ENCODE measurements at places on chromosomes 2 and 18. TPM values are rescaled to one million over a fixed set of nuclear protein-coding genes. Genes with fewer than 3 reads are reported as not detected.

Gene HOXD12
- polyA plus RNA-seq, result 0.86 TPM

Gene ICOS
- 0.22 TPM for polyA plus RNA-seq

Gene MC2R
- 0.09 TPM for polyA plus RNA-seq

Gene TXNDC2
- 0.12 TPM for polyA plus RNA-seq

Gene LRATD1
- 38.4 TPM for polyA plus RNA-seq

Gene UBE2E3
- polyA plus RNA-seq, result 274 TPM

Gene CGREF1
- 5.1 TPM for polyA plus RNA-seq

Gene YES1
- 71.0 TPM for polyA plus RNA-seq

Gene PPP1R1C
- 1.5 TPM for polyA plus RNA-seq

Gene IL1R1
- 31.2 TPM for polyA plus RNA-seq

Gene HNRNPA3
- 720 TPM for polyA plus RNA-seq

Gene ATOH8
- polyA plus RNA-seq, result 14.6 TPM

Gene CKAP2L
- 15.1 TPM for polyA plus RNA-seq

Gene KCNG2
- polyA plus RNA-seq, result 0.19 TPM

DNA sequence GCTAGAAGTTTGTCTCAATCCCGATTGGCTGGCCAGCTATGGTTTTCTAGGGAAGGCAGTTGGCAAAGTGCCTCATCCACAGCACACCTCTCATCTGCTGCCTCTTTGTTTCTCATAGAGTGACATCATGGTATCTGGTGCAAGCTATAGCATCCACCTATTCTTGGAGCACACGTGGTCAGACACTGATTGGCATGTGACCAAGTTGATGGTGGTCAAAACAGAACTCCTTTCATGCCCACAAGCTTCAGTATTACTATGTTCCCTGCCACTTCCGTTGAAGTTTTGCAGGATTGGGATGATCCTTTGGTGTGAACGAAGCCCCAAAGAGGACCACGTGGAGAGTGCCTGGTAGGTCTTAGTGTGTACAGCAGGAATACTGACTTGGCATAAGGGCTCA is 28.8 kb downstream of the TTC32 start:
- no peak for DNase-seq

- DNase-seq, result no peak
These were observed 124.8 kb downstream of the ZNF516 start for GRCh38 chr18:76370201-76370600.

GRCh38 chr18:29176681-29177080 is 999.8 kb upstream of the CDH2 start:
- no peak for DNase-seq

DNA sequence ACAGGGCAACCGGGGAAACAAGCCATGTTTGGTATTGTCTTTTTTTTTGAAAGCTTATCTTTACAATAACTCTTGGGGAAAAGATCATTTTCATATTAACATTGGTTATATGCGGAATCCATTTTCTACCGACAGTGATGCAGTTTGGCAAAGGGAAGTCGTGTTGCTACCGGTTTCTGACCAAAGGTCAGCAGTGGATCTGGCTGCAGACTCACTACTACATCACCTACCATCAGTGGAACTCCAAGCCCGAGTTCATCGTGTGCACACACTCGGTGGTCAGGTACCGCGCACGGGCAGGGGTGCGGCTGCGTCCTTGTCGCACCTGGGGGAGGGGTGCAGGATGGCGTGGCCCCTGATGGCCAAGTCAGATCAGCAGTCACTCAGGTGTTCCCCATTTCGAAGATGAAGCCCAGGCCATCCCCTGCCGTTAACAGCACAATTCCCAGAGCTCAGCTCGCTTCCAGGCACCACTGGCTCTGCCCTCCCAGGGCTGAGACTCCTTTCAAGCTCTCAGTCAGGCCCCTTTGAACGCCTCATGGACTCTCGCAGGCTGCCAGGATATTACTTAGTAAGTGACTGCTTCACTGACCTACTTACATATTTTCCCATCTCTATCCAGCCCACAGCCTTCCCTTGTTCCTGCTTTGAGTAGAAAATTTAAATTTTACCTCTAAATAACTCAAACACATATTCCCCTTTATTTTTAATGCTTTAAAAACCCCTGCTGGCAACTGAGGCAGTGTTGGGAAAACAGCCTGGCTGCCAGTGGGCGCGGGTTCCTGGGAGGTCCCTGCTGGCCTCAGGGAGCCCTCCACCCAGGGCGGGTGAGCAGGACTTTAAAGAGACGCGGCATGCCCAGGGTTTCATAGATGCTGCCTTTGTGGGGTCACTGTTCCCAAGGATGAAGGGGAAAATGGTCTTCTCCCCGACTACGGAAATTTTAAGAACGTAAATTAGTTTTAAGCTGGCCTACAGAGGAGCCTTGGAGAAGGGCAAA is 33.6 kb upstream of the RPL31 start:
- DNase-seq, result no peak

DNA sequence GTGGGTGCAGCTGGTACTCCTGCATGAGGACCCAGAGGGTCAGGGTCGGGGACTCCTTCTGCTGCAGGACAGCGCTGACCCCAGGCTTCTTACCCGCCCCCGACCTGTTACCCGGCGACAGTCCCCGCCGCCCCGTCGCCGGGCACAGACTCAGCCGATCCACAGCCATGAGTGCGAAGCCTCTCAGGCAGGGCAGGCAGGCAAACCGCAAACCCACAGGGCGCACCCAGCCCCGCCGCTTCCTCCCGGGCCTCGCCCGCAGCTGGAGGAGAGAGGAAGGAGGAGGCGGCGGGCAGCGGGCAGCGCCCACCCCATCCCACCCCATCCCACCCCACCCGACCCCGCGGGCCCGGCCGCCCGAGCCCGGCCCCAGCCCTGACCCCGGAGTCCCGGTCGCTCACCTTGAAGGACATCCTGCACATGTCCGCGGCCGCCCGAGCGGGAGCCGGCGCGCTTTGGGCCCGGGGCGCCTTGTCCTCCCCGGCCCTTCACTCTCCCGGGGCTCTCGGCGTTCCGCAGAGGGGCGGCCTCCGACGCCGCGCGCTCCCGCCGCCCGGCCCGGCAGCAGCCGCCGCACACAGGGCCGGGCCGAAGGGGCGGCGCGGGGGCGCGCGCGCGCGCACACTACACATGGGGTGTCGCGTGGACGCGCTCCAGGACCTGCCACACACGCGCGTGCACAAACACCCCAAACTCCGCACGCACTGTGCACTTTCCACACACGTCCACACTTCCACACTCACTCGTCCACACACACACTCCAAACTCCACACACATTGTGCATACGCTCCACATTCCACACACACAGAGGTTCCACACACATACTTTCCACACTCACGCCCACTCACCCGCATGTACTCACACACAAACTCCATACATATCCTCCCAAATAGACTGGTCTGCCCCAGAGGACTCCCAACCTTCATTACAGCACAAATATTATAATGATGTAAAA is at the start of gene ANKRD29:
Gene ANKRD29, minus strand, starts transcription at position 603 of the 955 bp plus-strand sequence. Its CDS starts 181 bp downstream, at position 422.
- peak; percentile 10 for DNase-seq

- no peak for DNase-seq
These were observed 32.3 kb downstream of the COPS8 start for GRCh38 chr2:237118025-237118424.

GRCh38 chr2:62775367-62775668 is 69.8 kb downstream of the EHBP1 start:
- DNase-seq, result no peak

DNA sequence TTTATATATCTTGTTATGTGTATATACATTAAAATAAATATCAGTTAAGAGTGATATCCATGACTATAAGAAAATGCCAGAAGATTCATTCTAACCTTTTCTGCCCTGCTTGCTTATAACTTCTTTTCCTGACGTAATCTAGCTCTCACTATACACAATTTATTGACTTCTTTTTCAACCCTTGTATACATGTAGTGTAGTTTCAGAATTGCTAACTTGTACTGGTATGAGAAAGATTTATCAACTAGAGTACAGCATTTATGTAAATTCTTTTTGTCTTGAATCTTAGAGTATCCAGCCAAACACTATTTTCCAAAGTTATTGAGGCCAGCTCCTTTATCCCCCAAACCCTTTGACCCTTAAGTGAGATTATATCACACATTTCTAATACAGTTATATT is 798.0 kb upstream of the RAB6C start:
- DNase-seq, result no peak

DNA sequence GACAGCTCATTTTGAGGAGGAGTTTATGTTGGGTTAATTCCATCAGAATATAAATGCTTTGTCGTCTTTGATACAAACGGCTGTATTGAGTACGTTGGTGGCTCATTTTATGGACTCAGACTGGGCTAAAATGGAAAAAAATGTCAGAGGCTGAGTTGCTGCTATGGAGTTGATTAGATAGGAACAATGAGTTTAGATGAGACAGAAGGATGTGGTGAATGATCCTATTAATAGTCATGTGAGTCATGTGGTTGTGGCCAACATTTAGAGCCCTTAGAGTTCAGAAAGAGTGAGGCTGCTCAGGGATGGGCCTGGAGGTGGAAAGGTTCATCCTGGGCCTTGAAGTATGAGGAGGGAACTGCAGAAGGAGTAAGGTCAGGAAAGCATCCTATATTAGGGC is 434.2 kb downstream of the MEIS1 start:
- DNase-seq, result no peak

GRCh38 chr2:174663550-174663949 is 65.9 kb upstream of the WIPF1 start:
- DNase-seq, result no peak

DNA sequence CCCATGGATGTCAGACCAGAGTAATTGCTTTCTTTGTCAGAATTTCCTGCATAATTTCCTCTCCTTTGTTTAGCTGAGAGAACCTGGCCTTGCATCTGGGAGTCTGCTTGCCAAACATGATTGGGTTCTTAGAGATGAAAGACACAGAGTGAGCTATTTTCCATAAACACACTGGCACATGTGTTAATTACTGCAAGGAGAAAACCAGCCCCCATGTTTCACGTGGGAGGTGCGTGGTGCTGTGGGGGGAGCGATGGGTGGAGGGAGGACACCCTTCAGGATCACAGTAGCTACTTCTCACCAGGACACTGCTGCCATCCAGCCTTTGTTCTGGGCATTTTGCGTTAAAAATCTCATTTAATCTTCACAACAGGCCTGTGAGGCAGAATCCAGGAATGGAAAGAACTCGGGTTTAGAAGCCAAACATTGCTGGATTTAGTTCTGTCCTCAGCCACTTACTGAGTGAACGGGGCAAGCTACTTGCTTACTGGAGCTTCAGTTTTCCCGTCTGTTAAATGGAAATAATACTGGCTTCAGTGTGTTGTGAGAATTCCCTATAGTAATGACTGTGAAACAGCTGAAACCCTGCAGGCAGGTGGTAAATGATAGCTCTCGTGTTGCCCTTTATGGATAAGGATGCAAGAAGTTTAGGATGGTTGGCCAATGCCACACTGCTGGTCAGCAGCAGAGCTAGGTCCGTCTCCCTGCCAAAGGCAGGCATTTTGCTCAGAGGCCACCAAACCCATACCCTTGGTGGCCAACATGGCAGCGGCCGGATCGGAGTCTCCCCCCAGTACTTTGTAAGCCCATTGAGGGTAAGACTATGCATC is 100.1 kb upstream of the ASAP2 start:
- no peak for DNase-seq

DNA sequence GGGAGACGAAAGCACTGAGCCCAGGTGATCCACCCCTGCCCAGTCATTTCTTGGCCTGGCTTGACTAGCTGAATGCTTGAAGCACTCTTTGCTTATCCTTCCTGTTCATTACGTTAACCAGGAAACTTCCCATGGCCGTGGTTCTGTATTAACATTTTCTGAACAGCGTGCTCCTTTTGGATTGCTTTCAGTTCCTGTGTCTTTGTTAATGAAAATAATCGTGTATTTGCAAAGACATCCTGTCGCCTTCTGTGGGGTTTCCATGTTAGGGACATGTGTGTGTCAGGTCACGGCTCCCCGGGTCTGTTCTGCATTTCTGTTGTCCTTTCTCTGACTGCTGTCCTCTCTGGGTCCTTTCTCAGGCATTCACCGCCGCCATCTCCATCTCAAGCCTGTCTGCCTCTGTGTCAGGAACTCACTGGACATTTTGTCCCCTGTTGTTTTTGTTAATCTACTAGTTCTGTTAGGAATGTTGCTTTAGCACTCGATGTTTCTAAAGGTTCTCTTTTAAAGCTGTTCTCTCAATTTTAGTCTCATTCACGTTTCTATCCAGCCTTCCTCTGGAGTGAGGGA is 434.1 kb upstream of the HS6ST1 start:
- no peak for DNase-seq

- no peak for DNase-seq
These were observed 201.2 kb downstream of the CTIF start for GRCh38 chr18:48740068-48740440.

DNA sequence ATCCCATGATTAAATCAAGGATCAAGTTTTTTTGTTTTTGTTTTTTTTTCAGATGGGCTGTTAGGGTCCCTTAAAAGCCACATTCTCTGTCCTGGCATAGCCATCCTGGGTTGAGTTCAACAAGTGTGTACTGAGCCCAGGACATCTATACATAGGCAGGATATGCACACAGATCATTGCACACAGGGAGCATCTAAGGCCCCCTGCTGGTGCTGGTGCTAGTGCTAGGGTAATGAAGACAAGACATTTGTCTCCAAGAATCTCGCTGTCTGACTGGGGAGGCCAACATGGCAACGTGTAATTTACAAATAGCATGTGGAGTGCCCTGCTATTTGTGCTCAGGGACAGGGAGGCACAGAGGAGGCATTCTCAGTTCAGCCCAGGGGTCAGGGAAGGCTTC is 124.5 kb downstream of the VAPA start:
- no peak for DNase-seq

- DNase-seq, result no peak
These were observed 5.5 kb downstream of the COL6A3 start for GRCh38 chr2:237408335-237409000.

DNA sequence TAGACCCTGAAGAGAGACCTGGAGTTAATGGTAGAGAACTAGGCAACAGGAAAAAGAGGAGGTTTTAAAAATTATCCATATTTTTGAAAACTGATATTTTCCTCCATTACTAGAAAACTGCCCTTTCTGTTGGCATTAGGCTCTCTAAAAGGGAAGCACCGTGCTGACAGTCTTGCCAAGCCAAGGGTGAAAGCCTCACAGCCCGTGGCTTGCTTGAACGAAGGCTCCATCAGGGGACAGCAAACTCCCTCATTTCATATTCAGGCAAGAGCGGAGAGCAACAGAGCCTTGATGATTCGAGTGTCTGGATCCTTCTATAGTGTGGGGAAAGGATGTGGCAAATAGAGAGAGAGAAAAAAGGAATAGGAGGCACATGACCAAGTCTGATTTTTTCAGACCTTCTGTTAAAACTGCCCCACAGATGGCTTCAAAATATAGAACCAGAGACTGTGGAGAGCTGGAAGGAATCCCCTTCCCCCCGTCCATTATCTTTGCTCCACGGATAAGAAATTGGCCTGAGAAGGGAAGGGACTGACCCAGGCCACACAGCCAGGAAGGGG is 67.0 kb downstream of the CACNB4 start:
- DNase-seq, result no peak

GRCh38 chr18:47915930-47916329 is 14.5 kb downstream of the SMAD2 start:
- DNase-seq, result no peak

DNA sequence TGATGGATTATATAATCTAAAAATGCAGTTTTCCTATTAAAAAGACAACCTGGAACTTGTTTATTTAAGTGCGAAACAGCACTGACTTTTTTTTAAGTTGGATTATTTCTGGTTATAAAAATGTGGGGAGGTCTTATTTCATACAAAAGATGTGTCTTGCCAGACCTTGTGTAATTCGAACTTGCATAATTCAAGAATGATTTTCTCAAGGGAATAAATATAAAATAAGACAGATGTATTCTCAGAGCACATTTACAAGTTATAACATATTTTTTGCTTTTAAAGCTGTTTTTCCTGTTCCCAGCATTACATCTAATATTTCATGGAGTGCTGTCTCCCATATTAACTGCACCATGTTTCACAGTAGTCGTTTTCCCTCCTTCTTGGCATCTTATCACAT is 263.1 kb downstream of the CDH20 start:
- DNase-seq, result no peak
